GOT3 (cell line): ENCODE measurements at places on chromosomes 1 and 21.
A peak's percentile ranks its signal among the peaks of the same experiment; 100 is the strongest.

GRCh38 chr1:70778934-70779333 lies 268.7 kb downstream of the PTGER3 start:
- DNase-seq: no peak

GRCh38 chr1:92953491-92953890 lies 7.8 kb downstream of the DIPK1A start:
- DNase-seq: no peak

DNA sequence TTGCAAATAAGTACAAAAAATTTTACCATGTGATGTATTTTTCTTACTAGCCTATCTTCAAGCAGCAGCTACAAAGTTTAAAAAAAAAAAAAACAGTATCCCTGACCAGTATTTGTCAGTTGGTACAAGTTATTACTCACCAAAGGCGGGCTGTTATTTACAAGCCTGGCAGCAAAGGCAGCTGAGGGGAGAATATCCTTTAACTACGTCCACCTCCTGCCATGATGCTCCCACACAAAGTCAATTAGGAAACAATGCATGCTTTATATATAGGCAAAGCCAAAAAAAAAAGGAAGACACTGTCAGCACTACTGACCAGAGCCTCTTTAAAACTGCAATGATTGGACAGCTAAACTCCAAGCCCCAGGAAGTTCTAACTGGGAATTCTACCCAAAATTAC lies 13.7 kb downstream of the PSMA5 start:
- DNase-seq: no peak

GRCh38 chr21:44390886-44391285 lies 37.5 kb downstream of the TRPM2 start:
- DNase-seq: no peak

- no peak for DNase-seq
Measured at GRCh38 chr1:929712-930632, 6.2 kb downstream of the SAMD11 start.

GRCh38 chr1:15100121-15100879 lies 53.2 kb upstream of the TMEM51 start:
- DNase-seq: no peak

- DNase-seq: no peak
Measured at GRCh38 chr1:228739826-228740225, 4.5 kb downstream of the RHOU start.

- DNase-seq: no peak
Measured at GRCh38 chr21:41247561-41248545, 68.7 kb upstream of the FAM3B start.

DNA sequence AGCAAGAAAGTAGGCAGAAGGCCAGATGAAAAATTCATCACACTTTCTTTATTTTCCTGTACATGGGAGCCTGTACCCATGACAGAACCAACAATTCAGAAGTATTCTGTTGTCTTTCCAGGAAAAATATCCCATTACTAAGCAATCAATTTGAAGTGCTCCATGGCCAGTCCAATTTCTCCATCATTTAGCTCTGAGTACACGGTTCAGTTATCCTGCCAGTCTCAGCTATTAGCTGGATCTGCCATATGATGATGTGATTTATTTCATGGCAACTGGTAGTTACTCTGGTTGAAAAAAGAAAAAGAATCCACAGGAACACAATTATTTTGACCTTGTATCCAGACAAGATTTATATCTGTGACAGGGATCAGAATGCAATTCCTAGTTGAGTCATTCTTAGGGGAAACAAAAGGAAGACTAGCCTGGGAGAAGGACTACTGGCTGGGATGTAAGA lies 70.6 kb upstream of the GORAB start:
- no peak for DNase-seq

GRCh38 chr1:227748496-227749182 lies 13.4 kb downstream of the SNAP47 start:
- DNase-seq: no peak

DNA sequence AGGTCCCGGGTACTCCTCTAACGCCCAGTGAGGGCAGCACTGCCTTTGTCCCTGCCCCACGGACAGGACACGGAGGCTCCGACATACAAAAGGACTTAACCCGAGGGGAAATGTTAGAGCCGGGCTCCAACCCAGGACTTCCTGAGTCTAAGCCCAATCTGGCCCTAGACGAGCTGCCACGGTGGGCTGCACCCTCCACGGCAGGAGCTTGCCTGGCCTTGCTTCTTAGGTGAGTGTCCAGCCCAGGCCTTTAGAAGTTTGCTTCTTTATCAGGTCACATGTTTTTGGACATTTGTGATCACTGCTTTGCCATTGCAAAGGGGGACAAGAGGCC lies 11.0 kb upstream of the TMEM200B start:
- no peak for DNase-seq

- no peak for DNase-seq
Measured at GRCh38 chr1:190563230-190563629, 85.6 kb upstream of the BRINP3 start.

DNA sequence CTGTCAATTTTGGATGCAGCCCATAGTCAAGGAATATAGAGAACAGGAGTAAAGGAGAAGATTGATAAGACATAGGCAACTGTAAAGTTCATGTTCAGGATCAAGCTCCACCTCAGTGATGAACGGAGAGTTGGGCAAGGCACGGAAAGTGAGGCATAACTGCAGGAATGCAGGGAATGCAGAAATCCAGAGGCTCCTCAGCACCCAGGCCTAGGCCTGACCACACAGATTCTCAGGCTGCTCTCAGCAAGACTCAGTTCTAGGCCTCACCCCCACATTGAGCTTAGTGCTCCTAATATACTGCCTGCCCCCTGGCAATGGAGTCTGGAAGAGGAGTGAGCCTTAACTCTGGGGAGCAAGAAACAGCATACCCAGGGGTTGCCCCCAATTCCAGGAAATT lies 36.3 kb upstream of the S1PR1 start:
- no peak for DNase-seq

- no peak for DNase-seq
Measured at GRCh38 chr1:1628754-1629429, 3.1 kb upstream of the MMP23B start.

DNA sequence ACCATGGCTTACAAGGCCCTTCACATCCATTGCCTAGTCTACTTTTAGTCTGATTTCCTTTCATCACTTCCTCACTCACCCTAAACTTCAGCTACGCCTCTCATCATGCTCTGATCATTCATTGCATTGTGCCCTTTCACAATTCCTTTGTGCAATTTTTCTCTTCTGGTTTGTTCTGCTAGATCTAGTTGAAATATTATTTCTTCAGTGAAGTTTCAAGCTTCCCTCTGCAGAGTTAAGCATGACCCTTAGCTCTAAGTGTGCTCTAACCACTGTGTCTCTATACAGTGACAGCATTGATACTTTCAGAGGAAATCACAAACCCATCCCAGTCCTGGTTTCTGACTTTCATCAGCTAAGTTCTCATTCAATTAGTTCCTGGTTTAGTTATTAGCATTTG lies 166.1 kb downstream of the PLA2G4A start:
- no peak for DNase-seq

DNA sequence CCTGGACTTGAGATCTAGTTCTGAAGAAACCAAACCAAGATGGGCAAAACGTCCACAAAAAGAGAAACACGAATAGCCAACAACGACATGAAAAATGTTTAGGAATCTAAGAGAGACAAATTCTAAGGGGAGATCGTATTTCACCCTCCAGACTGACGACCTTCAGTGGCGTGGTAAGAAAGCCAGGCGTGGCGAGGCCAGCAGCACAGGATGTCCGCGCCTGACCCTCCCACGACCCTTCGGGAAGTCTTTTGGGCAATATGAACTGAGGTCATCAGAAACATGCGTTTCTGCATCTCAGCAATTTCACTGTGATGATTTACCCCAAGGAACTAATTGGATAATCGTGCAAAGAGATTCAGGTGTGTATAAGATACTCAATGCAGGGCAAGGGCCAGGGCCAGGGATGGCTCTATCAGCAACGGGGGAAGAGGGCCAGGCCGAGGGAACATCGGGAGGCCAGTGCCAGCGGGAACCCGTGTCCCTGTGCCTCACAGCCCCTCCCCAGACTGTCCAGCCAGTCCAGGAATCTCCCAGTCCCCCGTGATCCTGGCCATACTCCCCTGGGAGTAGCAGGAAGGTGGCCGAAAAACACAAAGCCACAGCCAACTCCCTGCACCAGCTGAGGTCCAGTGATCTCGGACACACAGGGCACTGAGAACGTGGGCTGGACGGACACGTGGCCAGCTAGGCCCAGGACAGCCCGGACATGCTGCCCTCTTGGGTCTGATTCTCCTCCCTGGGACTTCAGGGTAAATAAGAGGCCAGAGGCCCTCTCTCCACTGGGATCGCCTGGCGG lies 53.6 kb upstream of the ADARB1 start:
- DNase-seq: no peak

DNA sequence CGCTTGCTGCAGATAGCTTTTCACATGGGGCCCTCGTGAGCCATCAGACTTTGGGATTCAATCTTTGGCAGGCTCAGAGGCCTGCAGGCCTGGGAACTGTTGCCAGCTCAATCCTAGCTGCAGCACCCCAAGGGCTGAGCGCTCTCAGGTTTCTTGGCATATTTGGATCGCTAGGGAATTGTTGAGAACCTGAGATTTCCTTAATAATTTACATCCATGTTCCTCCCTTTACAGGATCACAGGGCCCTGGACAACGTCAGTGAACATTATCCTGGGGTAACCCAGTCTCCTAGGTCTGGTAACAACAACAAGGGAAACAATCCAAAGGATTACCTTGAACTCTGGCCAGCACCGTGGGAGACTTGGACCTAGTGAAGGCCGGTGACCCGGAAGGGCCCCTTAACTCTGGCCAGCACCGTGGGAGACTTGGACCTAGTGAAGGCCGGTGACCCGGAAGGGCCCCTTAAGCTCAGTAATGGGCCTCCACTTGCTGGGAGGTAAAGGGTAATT lies 49.3 kb upstream of the NEK2 start:
- DNase-seq: no peak

DNA sequence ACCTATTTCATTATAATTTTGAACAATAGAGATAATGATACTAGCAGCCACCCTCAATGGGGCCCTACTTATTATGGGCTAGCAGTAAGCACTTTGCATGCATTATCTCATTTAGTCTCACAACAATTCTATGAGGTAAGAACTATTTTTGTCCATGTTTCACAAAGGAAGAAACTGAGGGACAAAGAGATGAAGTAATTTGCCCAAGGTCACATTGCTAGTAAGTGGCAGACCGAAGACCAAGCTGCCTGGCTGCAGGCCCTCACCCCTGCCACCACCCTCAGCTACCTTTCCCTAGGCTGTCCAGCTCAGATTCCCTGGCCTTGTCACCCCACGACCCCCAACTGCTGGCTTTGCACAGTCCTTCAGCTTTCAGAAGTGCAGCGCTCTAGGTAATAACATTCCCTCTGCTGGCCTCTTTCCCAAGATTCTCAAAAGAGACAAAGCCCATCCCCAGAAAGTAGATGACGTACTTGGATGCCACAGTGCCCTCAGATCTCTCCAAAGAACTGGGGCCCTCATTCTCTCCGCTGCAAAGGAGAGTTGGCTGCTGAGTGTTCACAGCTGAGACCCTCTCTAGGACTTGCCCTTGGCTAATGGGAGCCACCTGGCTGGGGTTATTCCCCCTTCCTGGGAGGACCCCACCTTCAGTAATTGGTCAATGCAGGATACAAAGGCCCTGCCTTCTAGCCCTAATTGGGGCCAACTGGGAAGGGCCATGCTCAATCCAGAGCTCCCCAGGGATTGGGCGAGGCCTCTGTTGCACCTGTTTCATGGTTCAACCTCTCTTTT lies 39.5 kb downstream of the IRF2BP2 start:
- DNase-seq: no peak

- DNase-seq: no peak
Measured at GRCh38 chr1:56533621-56534020, 45.7 kb downstream of the PLPP3 start.

GRCh38 chr1:151991663-151992302 lies 1.9 kb downstream of the S100A10 start:
- no peak for DNase-seq

DNA sequence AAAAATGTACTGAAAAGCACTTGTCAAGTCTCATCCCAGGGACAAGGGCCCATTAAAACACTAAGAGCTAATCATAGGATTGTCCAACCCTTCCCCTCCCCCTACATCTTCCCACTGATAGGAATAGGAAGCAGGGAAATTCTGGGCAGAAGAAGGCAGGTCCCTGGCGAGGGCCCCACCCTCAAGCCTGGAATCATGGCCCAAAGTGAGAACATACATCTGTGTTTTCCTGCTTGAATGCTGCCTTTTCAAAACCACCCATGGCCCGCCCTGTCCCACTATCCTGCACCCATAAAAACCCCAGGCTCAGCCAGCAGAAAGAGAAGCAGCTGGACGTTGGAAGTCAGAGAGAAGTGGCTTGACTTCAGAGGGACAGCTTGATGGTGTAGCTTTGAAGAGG lies 4.8 kb downstream of the DNAI4 start:
- no peak for DNase-seq

GRCh38 chr1:58746757-58747156 lies 37.1 kb downstream of the JUN start:
- DNase-seq: no peak

GRCh38 chr1:90856463-90857007 lies 139.4 kb upstream of the BARHL2 start:
- no peak for DNase-seq

DNA sequence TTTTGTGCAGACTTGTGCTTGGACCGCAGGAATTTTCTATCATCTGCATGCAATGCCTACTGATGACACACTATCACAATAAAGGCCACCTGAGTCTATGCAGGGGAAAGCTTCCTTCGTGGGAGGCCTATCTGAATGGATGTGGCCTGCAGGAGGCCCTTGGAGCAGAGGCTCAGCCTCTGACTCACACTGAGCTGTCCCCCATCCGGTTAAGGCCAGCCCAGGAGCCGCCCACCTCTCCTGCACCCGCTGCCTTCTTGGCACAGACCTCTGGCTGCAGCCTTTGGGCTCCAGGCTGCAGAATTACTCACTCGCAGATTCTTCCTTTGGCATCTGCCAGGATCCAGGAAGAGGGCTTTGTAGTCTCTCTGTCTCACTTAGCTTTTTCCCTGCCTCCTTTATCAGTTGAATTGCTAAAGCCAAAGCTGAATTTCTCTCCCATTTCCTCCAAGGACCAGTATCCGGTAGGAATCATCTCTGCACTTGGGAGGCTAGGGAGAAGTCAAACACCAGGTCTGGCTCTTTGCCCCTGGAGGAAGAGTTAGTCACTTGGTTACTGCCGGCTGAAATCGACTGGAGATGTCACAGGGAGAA lies 65.1 kb upstream of the JUN start:
- peak; percentile 77 for DNase-seq

GRCh38 chr1:113674591-113674990 lies 84.7 kb downstream of the PHTF1 start:
- no peak for DNase-seq

DNA sequence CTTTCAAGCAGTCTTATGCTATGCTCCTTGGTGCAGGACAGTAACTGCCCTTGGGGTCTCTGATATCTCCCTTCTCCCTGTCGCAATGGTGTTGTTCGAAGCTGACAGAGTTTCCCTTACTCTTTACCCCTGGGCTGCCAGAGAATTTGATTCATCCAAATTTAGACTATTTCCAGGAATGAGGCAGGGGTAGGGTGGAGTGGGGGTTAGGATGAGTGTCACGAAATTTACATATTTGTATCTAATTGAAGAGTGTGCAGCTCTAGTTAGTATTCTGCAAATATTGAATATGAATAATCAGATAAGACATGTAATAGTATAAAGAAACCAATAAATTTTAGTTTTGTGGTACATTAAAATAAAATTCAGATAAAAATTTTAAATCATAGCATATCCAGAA lies 140.0 kb upstream of the LMO4 start:
- no peak for DNase-seq

- DNase-seq: no peak
Measured at GRCh38 chr1:171744986-171745385, 3.1 kb upstream of the VAMP4 start.
